Prostate gland (tissue), 2 donors: ENCODE measurements at places on chromosomes 13 and 19. TPM values are rescaled to one million over a fixed set of nuclear protein-coding genes. Genes with fewer than 3 reads are reported as not detected.
A peak's percentile ranks its signal among the peaks of the same experiment; 100 is the strongest.

Gene PET100
- 7.7 TPM for total RNA-seq

Gene COX7A1
- 28.8 TPM for total RNA-seq

GRCh38 chr19:45462174-45462573 is 5.6 kb upstream of the FOSB start:
- no peak for DNase-seq

Gene KLF2
- total RNA-seq, result 24.4 TPM

DNA sequence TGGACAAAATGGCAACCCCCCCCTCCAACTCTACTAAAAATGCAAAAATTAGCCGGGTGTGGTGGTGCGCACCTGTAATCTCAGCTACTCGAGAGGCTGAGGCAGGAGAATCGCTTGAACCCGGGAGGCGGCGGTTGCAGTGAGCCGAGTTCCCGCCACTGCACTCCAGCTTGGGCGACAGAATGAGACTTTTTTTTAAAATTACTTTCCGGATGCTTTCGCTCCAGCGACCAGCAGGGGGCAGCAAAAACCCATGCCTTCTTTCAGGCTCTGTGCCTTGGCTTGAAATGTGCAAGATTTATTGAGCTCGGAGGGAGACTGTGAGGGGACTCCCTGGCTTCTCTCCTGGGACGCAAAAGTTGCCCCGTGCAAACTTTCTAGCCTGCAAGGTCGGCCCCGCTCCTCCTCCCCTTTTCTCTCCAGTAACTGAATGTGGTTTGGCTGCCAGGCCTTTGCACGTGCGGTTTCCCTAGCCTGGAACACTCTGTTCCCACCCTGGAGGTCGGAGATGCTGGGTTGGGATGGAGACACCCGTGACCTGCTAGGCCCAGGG is 61.4 kb upstream of the NFIC start:
- peak; percentile 45 for DNase-seq

Gene CGB1
- not detected for total RNA-seq

Gene C19orf38
- total RNA-seq, result 0.91 TPM

Gene CEACAM18
- not detected for total RNA-seq

- no peak for DNase-seq
Observed at GRCh38 chr19:14915116-14915515, 26.2 kb upstream of the OR7C2 start.

Gene SLC25A41
- total RNA-seq, result 0.18 TPM

Gene CTXN1
- total RNA-seq, result 5.0 TPM

Gene JSRP1
- 0.96 TPM for total RNA-seq

Gene CCNE1
- total RNA-seq, result 8.0 TPM

GRCh38 chr13:110458594-110459365 is 102.7 kb downstream of the RAB20 start:
- DNase-seq, result no peak

Gene KL
- total RNA-seq, result 13.9 TPM

DNA sequence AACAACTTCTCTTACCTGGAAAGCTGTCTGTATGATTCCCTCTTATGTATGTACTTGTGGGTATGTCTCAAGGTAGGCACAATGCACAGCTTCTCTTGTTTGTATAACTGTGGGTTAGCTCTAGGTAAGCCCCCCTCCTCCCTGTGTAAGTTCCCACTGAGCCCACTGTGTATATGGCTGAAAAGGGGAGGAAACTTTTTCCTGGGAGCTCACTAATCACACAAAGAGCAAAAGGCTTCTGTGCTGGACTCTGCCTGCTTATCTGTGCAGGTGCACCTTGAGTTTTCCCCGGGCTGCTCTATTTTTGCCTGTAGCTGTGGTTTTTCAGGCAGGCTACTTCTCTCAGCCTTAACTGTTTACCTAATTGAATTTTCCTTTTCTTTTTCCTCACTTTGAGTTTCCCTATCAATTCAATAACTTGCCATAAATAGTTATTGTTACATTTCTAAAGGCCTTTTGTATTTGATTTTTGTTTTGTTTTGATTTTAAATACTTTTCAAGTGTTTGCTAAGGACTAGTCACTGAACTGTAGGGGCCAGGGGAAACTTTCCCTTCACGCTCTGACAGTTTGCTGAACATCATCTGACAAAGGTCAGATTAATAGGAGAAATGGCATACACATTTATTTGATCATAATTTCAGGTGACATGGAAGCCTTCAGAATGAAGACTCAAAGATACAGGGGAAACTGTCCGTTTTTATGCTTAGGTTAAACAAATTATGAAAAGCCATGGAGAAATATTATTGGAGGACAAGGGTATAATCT is 423.5 kb upstream of the ATXN8OS start:
- no peak for DNase-seq

GRCh38 chr13:110361365-110361911 is 54.4 kb downstream of the COL4A2 start:
- no peak for DNase-seq

Gene PLVAP
- 33.5 TPM for total RNA-seq

Gene PSENEN
- 39.9 TPM for total RNA-seq

Gene NTF4
- 7.0 TPM for total RNA-seq

- DNase-seq, result no peak
Observed at GRCh38 chr19:38072776-38073750, 151.0 kb downstream of the DPF1 start.

- no peak for DNase-seq
Observed at GRCh38 chr19:56109226-56109625, 11.9 kb downstream of the ZNF787 start.

DNA sequence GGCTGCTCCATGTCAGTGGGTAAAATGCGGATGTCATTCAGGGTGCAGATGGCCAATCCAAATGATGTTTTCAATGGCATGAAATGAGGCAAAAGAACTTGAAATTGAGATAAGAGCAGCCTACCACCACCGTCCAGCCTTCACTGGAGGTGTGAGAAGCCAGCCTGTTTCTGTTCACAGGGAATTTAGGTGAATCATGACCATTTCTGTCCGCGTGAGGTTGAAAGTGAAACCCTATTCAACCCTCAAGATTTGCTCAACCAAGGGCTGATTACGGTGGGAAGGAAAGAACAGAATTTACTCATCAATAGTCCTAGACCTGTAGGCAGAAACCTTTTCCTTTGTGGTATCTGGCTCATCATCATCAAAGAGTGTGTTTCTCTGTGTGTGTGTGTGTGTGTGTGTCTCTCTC is 370.7 kb downstream of the COG6 start:
- DNase-seq, result no peak

DNA sequence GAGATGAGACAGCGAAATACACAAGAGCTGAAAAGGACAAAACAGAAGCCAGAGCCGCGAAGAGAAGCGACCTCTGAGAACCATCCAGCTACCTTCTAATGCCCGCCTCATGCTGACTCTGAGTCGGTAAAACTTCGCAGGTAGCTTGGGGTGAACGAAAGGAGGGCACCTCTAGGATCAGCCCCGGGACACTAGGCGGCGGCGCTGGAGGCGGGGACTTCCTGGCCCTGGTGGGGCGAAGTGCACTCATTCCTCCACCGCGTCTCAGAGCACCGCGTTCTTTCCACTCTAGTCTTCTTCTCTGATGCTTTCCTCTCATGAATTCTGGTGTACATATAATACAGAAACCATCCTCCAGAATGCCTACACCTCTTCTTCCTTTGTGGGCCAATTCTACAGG is 50.1 kb downstream of the KL start:
- no peak for DNase-seq

Gene DEDD2
- 70.3 TPM for total RNA-seq

Gene KLHL1
- total RNA-seq, result not detected

GRCh38 chr19:801030-801860 is 4.0 kb downstream of the PTBP1 start:
- no peak for DNase-seq

Gene ZNF473
- 26.0 TPM for total RNA-seq

Gene SHC2
- total RNA-seq, result 52.2 TPM

DNA sequence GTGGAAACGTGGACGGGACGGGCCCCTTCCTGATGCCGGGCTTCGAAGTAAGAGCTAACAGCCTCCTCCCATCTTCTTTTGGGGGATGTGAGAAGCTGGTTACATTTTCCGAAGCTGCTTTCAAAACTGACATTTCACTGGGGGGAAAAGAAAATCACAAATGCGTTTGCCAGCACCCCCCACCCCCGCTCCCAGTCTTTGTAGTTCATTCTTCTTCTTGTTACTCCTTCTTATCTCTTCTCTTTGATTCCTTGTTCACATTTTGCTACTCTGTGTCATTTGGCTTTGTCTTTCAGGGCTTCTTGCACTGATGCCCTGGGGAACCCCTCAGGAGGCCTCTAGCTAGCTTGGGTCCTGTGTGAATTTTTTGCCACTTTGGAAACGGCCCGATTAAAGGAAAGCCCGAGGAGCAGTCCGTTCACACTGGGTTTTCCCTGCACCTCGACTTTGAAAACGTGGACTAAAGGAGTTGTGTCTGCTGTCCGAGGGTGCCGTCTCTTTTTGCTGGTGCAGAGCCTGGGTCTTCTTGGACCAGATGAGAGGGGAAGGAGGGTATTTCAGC is 1.3 kb downstream of the CARM1 start:
- no peak for DNase-seq

- no peak for DNase-seq
Observed at GRCh38 chr13:20344836-20345490, 112.8 kb upstream of the GJB6 start.

GRCh38 chr19:1868971-1869370 is 5.6 kb upstream of the KLF16 start:
- no peak for DNase-seq

- DNase-seq, result no peak
Observed at GRCh38 chr13:54241719-54242118, 1213.1 kb downstream of the OLFM4 start.

GRCh38 chr19:43465468-43466120 is at the start of gene LYPD3:
TSS of gene LYPD3 (minus strand) at chr19:43465608. CDS start at chr19:43465571, 37 bp downstream.
- peak; percentile 46 for DNase-seq

DNA sequence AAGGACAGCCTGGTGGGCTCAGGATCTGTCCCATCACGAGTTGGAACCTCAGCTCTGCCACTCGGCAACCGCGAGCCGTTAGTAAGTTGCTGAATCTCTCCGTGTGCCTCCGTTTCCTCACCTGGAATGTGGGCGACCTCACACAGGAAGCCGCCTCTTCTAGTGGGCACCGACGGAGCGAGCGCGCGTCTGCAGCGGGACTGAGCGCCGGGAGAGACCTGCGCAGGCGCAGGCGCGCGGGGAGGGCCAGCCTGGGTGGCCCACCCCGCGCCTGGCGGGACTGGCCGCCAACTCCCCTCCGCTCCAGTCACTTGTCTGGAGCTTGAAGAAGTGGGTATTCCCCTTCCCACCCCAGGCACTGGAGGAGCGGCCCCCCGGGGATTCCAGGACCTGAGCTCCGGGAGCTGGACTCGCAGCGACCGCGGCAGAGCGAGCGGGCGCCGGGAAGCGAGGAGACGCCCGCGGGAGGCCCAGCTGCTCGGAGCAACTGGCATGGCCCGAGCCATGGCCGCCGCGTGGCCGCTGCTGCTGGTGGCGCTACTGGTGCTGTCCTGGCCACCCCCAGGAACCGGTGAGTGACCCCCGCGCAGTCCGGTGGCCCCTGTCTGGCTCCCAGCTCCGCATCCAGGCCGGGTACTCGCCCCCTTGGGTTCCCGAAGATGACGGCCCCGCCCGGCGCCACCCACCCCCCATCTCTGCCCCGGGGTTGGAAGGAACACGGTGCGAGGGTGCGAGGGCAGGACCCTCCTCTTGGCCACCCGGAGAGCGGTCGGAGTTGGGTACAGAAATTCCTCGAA is at the start of gene PVR:
TSS of gene PVR (plus strand) at position 306 of the 797 bp plus-strand sequence. CDS start at position 493, 187 bp downstream.
- DNase-seq, result peak; percentile 65
